ENCODE measurements at places on chromosomes 5 and 9.

- DNase-seq, result no peak
These were observed 101.1 kb downstream of the TMEM174 start for GRCh38 chr5:73274121-73274520.

DNA sequence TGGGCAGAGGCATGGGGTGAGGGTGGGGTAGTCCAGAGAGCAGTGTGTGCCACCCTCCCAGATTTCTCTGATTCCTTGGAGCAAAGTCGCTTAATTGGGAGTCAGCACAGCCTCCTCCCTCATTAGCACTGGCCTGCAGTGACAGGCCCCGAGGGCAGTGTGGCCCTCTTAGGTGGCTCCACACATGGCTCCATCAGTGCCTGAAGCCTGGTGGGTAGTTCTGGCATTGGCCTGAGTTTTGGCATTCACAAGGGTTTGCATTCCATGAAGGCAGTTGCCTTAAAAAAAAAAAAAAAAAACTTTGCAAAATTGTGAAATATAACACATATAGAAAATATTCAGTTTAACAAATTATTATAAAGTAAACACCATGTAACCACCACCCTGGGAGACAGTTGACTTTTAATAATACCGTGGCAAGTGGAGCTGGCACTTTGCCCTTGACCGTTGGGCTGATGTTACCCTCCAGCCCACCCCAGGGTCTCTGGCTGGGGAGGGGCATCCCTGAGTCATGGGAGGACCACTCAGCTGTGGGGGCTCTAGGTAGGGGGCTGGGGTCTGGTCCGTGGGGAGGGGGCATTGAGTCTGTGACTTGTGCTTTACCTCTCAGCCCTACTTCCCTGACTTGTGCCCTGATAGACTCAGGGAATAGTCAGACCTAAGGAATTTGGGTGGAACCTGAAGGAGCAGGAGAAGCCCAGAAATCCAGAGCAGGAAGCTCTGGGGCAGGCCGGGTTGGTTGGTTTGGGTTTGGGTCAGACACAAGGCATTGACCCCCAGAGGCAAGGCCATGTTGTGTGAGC lies 51.3 kb upstream of the PITX1 start:
- no peak for DNase-seq

DNA sequence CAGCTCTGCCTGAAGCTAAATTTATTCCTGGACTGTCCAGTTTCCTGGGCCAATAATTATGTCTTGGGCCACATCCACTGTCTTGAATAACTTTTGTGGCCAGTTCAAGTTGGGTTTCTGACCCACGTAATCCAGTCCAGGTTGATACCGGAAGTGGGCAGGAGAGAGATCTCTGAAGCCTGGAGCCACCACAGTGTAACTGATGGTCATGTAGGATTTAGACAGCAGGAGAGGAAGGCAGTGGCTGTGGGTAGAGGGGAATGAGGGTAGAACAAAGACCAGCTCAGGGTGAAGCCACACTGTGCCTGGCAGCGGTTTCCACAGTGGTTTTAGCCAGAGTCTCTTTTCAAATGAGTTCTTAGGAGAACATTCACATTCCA lies 30.2 kb downstream of the SH3PXD2B start:
- no peak for DNase-seq

- DNase-seq, result no peak
These were observed 76.3 kb upstream of the IQGAP2 start for GRCh38 chr5:76326577-76327302.

DNA sequence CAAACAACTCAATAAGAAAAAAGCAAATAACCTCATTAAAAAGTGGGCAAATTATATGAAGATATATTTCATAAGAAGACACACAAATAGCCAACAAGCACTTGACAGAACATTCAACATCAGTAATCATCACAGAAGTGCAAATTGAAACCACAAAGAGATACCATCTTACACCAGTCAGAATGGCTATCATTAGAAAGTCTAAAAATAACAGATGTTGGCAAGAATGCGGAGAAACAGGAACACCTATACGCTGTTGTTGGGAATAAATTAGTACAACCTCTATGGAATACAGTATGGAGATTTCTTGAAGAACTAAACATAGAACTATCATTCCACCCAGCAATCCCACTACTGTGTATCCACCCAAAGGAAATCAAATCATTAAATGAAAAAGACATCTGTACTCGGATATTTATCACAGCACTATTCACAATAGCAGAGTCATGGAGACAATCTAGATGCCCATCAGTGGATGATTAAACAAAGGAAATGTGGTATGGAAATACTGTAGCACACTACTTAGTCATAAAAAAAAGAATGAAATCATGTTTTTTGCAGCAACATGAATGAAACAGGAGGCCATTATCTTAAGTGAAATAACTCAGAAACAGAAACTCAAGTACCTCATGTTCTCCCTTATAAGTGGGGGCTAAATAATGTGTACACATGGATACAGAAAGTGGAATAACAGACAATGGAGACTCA lies 106.8 kb upstream of the FST start:
- no peak for DNase-seq

- DNase-seq, result no peak
These were observed 121.6 kb downstream of the OXCT1 start for GRCh38 chr5:41748631-41749030.

DNA sequence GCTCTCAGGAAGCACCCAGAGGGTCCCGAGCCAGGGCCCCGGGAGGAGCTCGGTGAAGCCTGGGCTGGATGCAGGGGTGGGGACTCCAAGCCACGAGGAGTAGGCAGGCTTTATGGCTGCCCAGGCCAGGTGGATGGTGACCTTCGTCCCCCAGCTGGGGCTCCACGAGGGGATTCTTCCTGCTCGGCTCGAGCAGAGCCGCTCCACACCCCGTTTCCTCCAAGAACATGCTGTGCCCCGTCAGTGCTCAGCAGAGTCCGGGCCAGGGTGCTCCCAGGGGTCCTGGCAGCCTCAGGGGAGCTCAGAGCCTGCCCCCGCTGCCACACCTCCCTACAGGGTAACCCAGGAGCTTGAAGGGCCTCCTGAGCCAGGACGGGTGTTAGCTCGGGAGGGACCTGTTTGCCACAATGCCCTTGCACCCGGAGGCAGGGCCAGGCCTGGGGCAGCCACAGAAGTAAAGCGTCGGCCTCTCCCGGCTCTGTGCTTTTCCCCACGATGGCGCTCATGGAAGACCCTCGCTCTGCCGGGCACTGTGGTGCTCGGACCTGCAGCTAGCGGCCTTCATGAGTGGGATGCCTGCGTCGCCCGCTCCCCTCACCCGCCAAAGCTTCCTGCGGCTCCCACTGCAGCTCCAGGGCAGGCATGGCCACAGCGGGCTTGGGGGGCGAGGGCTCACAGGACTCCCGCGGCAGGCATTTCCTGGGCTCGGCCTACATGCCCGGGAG lies 86.8 kb downstream of the KCNT1 start:
- DNase-seq, result no peak

DNA sequence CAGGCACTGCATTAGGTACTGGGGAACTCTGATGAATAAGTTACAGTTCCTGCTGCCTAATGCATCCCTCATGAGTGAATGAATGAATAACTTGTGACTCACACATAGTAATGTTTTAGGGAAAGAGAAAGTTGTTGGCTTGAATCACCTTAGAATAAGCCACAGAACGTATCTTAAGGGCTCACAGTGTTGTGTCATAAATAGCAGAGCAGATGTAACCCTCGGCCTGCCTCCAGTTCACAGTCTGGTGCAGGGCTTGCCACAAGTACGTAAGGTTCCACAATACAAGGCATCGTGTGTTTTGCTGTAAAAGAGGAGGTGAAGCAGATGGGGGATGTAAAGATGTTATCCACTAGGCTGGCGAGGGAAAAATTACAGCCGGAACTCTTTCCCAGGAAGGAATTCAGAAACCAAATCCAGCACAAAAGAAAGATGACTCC lies 218.7 kb downstream of the TRPM3 start:
- DNase-seq, result peak; percentile 99

GRCh38 chr9:134768709-134769351 lies 111.8 kb upstream of the FCN2 start:
- DNase-seq, result no peak

GRCh38 chr9:7209016-7209715 lies 451.4 kb downstream of the KDM4C start:
- no peak for DNase-seq

DNA sequence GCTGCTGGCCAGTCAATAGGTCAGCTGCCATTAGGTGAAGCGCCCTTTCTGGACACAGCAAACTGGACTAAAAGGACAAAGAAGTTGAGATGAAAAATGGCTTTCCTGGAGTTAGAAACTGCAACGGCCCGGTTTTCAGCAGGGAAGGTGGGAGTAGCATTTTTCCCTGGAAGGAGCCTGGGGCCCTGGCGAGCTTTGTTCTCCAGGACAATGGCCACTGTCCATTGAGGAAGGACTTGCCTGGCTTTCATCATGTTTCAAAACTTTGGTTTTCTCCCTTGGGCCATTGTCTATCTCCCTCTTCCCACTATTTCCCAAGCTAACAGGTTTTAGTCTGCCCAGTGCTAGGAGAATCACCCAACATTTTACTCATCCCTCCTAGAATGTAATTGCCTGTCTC lies 56.2 kb downstream of the MOCS2 start:
- DNase-seq, result no peak

DNA sequence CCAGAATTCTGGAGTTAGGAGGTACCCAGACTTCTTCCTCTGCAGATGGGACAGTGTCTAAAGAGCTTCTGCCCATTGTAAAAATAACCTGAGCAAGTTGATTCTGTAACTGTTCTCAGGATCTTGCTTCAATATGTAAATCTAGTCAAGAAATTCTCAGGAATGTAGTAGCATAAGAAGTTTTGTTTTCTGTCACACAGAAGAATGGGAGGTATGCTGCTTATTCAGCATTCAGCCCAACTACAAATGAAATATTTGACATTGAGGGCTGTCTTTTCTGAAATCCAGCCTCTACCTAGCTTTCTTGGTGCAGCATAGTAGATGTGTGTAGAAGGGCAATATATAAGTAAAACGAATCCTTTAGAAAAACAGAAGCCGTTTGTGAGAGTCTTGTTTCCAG lies 13.8 kb downstream of the MACIR start:
- no peak for DNase-seq

- DNase-seq, result no peak
These were observed 13.3 kb downstream of the NR2F1 start for GRCh38 chr5:93596310-93596675.

DNA sequence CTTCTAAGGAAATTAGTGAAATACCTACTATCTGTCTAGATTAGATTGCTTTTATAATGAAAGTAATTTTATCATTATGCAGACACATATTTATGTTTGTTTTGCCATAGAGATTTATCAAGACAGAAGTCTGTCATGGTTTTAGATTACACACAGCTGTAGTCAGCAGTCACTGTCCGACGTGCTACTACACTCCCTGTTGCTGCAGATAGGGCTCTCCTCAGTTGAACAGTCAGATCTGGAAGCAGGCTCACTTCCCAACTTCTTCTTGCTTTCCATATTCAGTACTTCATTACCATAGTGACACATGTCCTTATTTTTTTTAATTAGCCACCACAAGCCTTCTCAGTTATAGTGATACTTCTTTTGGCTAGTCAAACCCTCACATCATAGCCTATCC lies 329.9 kb upstream of the ITGA1 start:
- no peak for DNase-seq

DNA sequence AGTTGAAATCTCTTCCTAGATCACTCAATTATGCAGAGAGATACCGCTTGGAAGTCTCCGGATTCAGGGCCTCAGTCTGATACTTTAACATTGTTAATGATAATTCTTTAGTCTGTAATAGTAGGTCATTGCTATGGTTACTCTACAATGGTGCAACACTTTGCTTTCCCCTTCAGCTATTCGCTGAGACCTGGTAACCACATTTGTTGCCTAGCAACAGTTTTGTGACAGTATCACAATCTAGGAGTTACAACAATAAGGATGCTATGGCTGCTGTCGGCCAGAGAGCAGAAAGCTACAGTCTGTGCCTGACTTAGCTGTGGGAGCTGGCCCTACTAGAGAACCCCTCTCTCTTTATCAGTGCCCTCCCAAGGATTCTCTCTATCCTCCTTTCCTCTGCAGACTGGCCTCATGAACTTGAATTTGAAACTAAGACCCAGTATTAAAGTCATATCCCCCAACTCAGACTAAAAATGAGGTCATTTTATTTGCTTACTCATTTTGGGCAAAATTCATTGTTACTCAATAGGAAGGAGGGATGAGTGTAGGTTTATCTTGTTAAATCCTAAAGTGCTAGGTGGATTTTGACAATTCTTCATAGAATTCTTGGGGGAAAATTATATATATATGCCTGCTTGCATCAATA lies 39.3 kb downstream of the NR2F1 start:
- no peak for DNase-seq

DNA sequence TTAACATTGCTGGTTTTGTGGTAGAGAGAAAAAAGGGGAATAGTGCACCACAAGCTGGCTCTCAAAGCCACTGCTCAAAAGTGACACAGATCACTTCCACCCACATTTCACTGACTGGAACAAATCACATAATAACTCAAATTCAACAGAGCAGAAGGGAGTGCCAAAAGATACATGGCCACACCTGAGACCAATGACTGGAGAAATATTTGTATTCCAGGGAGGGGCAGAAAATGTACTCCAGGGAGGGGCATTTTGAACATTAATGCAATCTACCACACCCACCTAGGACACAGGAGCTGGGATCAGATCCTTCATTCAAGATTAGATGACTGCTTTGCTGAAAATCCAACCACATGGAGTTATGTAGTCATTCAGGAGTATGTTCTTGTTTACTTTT lies 44.8 kb upstream of the ALDOB start:
- no peak for DNase-seq

GRCh38 chr5:107040907-107041306 lies 629.8 kb downstream of the EFNA5 start:
- no peak for DNase-seq

DNA sequence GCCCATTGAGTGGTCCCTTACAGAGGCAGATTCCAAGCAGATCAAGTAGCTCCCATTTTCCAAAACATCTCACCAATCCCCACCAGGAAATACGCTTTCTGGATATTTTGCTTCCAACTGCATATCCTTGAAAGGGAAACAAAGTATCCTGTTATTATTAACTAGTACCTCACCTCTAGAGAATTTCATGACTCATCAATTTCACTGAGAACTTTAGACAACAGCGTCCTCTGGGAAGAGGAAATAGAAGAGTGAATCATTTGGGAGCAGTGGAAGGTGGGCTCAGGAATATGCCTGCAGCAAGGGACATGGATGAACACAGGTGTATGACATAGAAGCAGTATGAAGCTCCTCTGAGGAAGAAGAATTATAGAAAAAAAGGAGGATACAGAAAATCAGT lies 186.7 kb downstream of the MARCHF11 start:
- no peak for DNase-seq

- DNase-seq, result no peak
These were observed 41.2 kb upstream of the FLT4 start for GRCh38 chr5:180690562-180690961.

Measured in AG04449 (cell line).